ENCODE measurements at places on chromosomes 5 and 9.

DNA sequence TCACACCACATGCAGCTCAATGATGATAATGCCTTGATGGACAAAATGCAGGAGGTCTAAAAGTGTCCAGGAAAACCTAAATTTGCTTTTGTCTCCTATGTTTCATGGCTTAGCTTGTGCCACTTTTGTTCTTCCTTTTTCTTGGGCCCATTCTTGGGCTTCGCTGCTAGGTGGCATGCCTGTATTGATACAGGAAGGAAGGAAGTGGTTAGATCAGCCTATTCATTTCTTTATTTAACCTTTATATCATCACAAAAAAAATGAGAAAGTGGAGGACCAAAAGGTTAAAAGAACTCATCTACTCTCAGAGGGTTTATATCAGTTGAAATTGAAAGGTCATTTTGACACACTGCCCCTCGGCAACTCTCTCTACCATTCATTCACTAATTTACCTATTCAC lies 260.2 kb downstream of the ARHGAP26 start:
- peak; percentile 49 for DNase-seq

DNA sequence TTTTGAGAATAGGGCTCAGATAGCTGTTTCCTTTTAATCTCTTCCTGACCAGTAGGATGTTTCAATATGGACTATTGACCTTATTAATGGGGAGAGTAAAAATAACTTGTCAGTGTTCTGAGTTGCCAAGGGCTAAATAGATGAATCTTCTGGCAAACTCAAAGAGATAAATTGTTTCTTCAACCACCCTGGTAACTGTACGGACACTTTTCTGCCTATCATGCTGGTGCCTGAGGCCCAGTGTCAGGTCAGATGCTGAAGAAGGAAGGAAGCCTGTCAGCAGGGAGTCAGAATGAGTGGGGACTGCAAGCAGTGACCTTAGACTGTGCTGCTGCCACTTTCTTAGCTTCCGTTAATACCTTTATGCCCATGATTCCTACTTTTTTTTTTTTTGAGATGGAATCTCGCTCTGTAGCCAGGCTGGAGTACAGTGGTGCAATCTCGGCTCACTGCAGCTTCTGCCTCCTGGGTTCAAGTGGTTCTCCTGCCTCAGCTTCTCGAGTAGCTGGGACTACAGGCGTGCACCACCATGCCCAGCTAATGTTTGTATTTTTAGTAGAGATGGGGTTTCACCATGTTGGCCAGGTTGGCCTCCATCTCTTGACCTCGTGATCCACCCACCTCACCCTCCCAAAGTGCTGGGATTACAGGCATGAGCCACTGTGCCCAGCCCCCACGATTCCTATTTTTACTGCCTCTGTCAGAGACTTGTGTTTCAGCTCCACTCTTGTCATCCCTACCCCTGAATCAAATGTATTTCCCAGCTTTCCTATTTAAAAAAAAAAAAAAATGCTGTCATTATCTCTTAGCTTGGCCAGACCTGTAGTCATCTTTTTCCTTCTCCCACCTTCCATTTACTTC lies 33.7 kb downstream of the TGFBR1 start:
- no peak for DNase-seq

GRCh38 chr5:74963407-74963806 lies 89.0 kb downstream of the GCNT4 start:
- no peak for DNase-seq

- no peak for DNase-seq
These were observed 59.5 kb downstream of the RAD23B start for GRCh38 chr9:107342476-107343161.

DNA sequence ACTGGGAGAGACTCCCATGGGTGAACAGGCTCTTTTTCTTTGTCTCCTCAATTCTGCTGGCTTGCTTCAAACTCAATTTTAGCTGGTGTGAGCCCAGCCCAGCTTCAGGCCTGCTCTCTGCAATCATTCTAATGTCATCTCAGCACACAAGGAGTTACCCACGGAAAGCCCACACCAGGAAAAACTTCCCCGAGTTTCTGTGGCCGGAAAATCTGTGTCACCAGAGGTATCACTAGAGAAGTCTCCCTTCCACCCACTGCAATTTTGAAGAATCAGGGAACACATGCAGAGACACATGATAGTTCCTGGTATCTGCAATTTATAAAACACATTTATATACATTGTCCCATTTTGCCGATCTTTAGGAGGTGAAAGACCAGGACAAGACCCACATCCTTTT lies 13.5 kb upstream of the NDFIP1 start:
- peak; percentile 37 for DNase-seq

Measured in CD4-positive, alpha-beta T cell treated with Interleukin-10 for 1 hour (primary cell).